GF-D8 (cell line): ENCODE measurements at places on chromosomes 3 and 15.

DNA sequence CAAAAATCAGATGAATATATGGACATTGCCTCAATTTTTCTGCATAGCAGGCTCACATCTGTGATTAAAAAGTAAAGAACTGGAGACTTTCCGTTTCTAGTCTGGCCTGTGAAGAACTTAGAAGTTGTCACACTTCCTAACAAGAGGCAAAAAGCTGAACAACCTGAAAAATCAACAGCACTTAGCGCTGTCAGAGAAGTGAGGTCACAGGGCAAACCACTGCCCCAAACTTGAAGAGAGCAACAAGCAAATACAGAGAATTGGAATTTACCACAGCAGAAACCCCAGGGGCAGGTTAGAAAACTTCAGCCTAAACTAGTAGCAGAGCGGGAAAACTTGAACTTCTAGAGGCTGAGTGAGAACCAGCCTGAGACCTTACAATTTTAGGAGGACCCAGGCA, 38.9 kb downstream of the CCDC54 start:
- DNase-seq = no peak

- DNase-seq = no peak
Observed at GRCh38 chr3:37997791-37998370, 7.3 kb downstream of the VILL start.

- DNase-seq = no peak
Observed at GRCh38 chr3:178525251-178525650, 11.0 kb upstream of the KCNMB2 start.

GRCh38 chr15:32885713-32886112, 167.9 kb downstream of the GREM1 start:
- no peak for DNase-seq

- DNase-seq = no peak
Observed at GRCh38 chr3:176906046-176906905, 291.0 kb downstream of the TBL1XR1 start.

- no peak for DNase-seq
Observed at GRCh38 chr3:36540888-36541518, 160.7 kb downstream of the STAC start.

- DNase-seq = no peak
Observed at GRCh38 chr3:79672731-79673130, 95.1 kb downstream of the ROBO1 start.

DNA sequence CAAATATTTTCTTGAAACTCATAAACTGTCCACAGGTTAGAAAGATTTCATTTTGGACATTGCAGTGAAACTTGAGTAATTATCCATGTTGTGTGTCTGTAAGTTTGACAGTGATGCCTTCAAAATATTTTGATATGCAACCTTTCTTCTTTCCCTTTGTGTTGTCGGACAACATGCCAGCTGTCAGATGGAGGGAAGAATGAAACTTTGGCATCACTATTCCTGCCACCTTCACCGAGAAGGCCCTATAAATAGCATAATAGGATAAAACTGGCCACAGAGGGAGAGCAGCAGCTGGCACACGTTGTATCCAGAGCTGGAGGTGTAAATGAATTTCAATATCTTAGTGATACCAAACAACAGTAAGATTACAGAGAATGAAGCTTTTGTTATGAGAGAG, 436.7 kb upstream of the CFAP20DC start:
- no peak for DNase-seq

GRCh38 chr3:114764056-114764492, 383.0 kb downstream of the ZBTB20 start:
- DNase-seq = no peak

- DNase-seq = no peak
Observed at GRCh38 chr3:156787926-156788663, 38.1 kb upstream of the LEKR1 start.

DNA sequence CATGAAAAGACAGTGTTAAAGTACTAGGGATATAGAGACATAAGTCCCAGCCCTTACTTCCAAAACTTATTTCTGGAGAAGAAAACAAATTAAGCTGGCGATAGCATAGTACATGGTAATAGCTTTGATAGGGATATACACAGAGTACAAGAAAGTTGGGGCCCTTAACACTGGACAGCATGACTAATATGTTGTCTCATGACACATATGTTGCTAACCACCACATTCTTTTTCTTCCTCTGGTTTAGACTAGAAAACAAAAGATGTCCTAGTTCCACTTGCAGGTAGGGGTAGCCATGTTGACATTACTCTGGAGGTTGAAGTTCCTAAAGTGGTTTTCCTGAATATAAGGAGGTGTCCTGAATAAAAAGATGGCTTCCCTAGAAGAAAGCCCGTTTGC, 75.3 kb downstream of the RFX7 start:
- no peak for DNase-seq

DNA sequence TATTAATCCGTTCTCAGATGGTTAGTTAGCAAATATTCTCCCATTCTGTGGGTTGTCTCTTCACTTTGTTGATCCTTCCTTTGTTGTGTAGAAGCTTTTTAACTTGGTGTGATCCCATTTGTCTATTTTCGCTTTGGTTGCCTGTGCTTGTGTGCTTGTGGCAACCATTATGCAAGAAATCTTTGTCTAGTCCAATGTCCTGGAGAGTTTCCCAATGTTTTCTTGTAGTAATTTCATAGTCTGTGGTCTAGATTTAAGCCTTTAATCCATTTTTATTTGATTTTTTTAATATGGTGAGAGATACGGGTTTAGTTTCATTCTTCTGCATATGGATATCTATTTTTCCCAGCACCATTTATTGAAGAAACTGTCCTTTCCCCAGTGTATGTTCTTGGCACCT, 59.8 kb downstream of the RASA2 start:
- DNase-seq = no peak

DNA sequence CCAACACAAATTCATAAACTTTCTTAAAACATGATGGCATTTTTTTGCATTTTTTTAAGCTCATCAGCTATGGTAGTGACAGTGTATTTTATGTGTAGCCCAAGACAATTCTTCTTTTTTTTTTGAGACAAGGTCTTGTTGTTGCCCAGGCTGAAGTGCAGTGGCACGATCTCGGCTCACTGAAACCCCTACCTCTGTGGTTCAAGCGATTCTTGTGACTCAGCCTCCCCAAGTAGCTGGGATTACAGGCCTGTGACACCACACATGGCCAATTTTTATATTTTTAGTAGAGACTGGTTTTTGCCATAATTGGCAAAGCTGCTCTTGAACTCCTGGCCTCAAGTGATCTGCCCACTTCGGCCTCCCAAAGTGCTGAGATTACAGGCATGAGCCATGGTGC, 17.3 kb upstream of the USP50 start:
- no peak for DNase-seq

GRCh38 chr3:190097617-190098016, 23.1 kb downstream of the P3H2 start:
- DNase-seq = no peak

DNA sequence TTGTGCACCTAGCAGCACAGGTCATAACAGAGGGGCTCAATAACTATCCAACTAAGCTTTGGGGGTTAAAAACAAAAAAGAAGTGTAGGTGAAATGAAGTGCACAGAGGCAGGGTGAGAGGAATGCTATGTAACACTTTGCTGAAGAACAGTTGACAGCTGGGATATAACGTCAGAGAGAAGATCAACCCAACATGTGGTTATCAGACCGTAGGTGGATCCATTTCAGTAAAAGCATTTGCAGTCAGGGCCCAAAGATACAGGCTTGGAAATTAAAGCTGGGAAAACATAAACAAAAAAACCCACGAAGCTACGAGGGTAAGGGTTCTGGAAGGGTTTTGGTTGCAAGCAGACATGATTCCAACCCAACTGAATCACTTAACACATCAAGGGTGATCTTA, 377.5 kb upstream of the NR2F2 start:
- no peak for DNase-seq

DNA sequence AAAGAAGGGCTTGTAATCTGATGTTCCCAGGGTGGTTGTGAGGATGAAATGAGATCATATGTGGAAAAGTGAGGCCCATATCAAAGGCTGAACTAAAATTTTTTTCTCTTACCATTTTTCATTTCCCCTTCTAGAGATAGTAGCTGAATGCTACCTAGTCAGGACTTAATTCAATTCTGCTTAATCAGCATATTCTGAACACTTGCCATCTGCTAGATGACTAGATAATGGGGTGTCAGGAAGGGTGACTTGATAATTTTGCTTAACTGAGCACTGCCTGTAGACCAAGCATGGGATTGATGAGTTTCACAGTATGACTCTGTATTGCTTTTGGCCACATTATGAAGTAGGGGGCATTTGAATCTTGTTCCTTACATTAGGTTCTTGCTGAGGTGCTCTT, 136.2 kb downstream of the CHST2 start:
- no peak for DNase-seq

DNA sequence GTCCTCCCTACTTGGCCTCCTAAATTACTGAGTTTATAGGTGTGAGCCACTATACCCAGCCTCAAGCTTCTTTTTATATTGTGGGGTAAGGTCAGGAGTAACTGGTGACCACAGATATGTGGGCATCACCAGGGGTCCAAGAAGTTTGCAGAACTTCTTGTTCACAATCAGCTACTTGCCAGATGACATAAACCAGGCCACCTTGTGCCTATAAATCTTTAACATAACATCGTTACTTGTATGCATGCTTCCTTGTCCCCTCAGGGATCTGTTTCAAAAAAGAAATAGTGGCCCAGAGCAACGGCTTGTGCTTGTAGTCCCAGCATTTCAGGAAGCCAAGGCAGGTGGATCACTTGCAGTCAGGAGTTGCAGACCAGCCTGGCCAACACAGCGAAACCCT, 115.1 kb upstream of the FAM174B start:
- no peak for DNase-seq

- no peak for DNase-seq
Observed at GRCh38 chr15:23616536-23616935, 31.1 kb downstream of the MAGEL2 start.

DNA sequence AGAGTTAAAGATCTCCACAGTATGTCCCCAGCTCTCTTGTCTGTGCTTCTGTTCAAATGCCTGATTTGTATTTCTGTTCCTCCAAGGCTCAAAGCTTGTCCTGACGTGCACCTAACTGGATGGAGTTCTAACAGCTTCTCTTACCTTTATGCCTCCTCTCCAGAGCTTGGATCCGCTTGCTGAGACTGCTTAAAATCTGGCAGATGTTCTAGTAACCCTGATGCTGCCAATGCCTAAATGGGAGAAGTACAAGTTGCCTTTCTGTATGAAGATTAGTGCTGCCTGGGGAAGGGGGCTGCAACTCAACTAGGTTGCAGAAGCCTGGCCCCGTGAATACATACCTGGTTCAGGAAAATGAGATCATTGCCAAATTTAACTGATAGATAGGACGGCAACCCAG, 354.5 kb upstream of the KCNMB2 start:
- no peak for DNase-seq

DNA sequence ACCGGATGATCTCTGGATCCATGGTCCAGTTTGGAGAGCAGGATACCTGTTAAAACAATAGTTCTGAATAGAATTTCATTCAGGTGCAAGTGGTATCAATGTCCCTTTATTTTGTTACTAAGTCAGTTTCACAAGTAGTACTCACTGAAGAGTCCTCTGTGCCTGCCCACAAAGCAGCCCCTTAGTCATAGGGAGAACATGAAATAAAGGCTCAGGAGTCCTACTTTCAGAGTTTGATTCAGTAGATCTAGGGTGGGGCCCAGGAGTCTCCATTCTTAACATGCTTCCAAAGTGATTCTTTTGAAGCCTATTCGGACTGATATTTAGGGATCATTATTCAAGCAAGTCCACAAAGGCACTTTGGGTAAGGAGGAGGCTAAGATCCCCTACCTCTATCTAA, 79.8 kb upstream of the ACKR4 start:
- DNase-seq = no peak

GRCh38 chr15:67037694-67038093, 27.7 kb upstream of the SMAD3 start:
- no peak for DNase-seq

GRCh38 chr3:160376681-160377080, 22.3 kb downstream of the IFT80 start:
- DNase-seq = no peak

- DNase-seq = no peak
Observed at GRCh38 chr3:115169808-115170207, 22.7 kb upstream of the ZBTB20 start.

DNA sequence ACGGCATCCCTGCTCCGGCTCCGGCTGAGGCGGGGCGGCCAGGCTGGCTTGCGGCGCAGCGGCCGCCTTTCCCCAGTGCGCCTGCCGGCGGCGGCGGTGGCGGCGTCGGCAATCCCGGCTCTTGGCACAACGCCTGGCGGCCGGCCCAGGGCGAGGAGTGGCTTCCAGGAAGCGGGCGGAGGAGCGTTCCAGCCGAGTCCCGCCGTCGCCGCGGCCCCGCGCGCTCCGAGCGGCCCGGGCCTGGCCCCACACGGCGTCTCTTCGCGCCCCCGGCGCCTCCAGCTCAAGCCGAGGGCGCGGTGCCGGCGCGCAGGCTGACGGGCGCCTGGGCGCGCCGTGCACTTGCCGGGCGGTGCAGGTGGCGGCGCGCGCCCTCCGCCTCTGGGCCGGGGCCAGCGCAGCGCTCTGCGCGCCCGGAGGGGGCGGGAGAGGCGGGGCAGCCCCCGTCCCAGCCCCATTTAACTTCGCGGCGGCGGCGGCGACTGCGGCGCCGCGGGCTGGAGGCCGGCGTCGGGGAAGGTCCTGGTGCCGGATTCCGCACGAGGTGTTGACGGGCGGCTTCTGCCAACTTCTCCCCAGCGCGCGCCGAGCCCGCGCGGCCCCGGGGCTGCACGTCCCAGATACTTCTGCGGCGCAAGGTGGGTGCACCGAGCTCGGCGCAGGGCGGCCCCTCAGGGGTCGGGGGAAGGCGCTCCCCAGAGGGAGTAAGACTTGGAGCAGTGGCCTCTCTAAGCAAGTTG, at the start of gene ADAMTSL3:
Gene ADAMTSL3, plus strand, starts transcription at position 485 of the 740 bp plus-strand sequence. CDS start 1,639 bp downstream, outside the sequence.
- no peak for DNase-seq

DNA sequence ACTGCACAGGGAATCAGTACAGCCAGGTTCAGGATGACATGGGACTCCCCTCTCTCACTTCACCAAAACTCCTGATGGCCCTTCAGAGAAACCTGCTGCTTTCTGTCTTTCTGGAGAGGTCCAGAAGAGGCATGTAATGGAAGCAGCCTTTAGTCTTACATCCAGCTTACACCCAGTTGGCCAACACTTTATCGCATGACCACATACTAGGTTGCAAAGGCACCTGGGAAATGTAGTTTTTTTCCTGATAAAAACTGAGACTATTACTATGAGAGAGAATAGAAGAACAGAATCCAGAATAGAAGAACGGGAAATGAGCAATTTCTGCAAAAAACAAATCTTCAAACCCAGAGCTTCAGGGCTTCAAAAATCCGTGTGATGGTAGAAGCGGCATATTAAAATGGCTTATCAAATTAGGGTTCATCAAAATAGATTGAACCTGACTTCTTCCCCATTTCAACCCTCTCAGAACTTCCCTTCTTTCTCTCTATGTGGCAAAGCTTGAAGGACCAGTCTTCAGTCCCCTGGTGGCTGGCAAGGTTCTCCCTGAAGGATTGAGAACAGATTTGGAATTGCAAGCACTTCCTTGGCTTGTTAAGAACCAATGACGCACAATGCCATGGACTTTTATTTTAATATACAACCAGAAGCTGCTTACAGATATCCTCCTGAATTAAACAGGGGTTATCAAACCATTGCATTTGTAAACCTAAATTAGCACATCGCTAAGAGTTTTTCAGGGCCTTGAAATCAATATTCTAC, 34.4 kb downstream of the CORO2B start:
- DNase-seq = no peak

- no peak for DNase-seq
Observed at GRCh38 chr15:59436774-59437141, 1.2 kb upstream of the FAM81A start.

GRCh38 chr3:194884649-194885315, 199.1 kb downstream of the FAM43A start:
- DNase-seq = no peak

- no peak for DNase-seq
Observed at GRCh38 chr3:196320137-196320536, 2.1 kb upstream of the DYNLT2B start.

GRCh38 chr3:72067721-72068120, 282.8 kb upstream of the PROK2 start:
- no peak for DNase-seq
